ENCODE measurements at places on chromosomes 5 and 9.

DNA sequence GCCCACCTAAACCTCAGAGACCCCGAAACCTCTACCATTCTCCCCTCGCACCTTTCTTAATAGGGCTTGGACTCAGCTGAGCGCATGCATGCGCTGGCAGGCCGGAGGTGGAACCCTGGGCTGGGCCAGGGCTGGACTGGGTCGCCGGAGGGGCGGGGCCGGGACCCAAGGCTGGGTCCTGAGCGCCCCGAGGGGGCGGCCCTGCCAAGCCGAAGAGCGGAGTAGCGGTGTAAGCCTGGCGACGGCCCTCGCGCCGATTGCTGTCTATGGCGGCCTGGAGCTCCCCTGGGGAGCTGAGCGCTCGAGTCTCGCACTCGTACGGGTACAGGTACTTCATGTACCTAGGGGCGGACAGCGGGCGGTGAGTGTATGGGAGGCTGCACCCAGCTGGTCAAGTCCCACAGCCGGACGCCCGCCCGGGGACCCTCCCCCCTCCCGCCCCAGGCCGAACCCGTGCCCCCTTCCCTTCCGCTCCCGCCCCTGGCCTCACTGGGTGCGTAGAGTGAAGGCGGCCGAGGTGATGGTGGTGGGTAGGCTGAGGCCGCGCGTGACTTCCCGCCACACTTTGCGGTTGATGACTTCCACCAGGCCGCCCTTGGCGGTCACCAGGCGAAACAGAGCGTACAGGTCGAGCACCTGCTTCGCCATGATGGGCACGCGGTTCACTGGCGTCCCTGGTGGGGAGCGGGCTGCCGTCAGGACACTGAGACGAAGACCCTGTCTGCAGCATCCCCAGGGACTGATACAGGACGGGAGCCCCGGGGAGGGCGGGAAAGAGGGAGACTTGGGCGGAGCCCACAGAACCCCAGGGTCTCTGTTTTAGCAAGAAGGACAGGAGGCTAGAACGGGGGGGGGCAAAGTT is 3.3 kb upstream of the DCTN3 start:
- DNase-seq: no peak

DNA sequence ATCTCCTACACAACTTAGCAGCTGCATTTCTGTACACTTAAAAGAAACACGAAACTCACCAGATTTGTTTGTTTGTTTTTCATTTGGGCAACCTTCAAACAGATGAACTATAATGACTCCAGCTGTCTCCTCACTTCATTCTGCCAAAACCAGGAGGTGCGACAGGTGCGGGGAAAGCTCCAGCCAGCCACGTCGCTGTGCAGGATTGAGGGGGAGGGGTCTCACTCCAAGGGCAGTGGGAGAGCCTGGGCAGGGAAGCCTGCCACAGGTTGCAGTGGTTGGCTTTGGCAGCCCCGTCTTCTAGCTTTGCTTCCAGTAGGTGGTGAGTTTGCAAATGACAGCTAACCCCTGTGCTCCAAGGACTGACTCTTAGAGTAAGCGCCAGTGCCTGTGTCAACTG is 215.8 kb downstream of the CEMIP2 start:
- DNase-seq: no peak

DNA sequence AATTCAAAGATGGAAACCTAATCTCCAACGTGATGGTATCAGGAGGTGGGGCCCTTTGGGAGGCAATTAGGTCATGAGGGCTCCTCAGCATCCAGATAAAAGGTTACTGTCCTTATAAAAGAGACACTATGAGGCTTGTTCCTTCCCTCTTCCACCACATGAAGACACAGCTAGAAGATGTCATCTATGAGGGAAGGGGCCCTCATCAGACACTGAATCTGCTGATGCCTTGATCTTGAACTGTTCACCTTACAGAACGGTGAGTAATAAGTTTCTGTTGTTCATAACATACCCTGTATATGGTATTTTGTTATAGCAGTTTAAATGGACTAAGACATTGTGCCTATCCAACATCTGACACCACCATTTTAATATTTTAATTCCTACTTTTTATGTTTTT is 19.7 kb upstream of the CCNH start:
- DNase-seq: no peak

DNA sequence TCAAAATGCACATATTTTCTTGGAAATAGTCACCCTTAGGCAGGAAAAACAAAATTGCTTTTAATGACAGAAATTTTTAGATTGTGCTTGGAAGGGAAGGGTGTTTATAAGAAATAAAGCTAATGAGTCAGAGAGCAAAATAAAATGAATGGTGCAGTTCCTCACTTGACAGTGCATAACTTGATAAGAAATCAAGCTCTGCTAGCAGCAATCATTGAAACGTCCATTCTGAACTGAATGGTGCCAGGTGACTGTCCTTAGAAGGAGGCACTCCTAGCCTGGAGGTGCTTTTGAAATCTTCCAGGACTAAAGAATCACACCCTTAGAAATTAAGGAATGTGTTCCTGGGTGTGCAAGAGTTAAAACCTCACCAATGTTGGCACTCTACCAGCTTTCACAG is 202.5 kb downstream of the EFNA5 start:
- DNase-seq: no peak

GRCh38 chr5:83097689-83098231 is 20.4 kb downstream of the XRCC4 start:
- no peak for DNase-seq

DNA sequence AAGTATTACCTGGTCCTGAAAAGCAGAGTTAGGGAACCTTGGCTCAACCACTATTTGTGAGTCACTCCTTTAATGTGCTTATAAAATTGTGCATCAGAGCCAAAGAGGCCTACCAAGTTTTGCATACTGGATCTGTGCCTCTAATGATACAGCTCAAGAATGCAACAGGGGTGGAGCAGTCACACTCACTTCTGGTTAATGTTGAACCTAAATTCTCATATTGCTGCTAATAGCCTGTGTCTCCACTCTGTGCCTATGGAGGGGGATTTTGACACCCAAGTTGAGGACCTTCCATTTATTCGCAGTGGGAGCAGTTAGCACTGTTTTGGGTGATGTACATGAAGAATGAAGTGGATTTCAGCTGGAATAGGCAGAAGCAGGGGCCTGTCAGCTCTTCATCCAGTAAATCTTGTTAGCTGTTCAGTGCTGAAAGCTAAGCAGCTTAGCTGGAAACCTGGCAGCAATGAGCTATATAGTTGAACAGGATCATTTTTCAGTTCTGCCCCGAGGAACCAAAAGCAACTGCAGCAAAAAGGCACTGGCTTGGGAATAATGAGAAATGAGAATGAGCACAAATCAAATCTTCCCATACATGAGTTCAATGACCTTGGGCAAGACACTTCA is 9.7 kb downstream of the SH3TC2 start:
- DNase-seq: no peak

DNA sequence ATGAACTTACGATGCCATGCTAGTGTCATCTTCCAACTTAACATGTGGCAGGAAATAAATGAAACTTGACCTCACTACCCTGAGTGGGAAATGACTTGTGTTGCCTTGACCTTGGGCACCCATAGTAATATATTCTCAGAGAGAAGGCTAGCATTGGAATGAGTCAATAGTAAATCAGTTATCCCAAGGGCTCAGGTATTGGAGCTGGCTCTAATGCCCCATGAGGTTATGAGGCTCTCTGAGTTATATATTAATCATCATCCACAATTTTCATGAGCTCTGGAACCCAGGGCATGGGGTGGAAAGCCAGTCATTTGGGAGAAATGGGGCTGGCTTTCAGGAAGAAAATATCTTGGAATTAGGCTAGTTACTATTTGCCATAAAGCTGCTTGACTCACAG is 42.4 kb upstream of the SMIM32 start:
- no peak for DNase-seq

- no peak for DNase-seq
Measured at GRCh38 chr5:7827610-7828009, 23.3 kb downstream of the CFAP90 start.

DNA sequence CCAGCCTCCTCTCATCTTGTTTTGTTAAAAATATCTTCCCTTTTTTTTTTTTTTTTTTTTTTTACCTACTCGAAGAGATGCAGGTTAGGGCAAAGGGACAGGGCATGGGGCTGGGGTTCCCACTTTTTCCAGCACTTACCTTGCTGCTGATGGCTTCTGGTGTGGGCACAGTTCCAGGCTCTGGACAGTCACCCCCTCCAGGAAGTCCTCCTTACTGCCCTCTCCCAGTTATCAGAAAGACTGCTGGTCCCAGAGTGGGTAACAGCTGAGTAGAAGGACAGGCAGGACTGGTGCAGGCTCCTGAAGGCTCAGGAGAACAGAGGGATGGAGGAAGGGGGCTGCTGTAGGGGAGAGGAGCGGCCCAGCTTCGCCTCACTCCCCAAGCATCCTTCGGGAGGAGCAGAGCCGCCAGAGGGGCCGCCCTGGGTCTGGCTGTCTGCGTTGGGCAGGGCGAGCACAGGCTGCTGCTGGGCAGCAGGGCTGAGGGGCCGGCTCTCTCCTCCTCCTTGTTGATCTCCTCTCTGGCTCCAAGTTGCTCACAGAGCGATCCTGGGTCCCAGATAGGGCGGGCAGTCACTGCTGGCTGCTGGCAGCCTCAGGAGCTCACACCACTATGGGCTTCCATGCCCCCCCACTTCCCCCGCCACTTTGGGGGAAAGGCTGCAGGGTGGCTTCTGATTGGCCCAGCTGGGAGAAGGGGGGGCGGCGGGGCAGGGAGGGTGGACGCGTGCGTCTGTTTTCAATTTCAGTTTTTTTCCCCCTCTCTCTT is at the start of gene PDGFRB:
TSS of gene PDGFRB (minus strand) at position 588 of the 769 bp plus-strand sequence. CDS start 18,798 bp downstream, outside the sequence.
- DNase-seq: no peak

DNA sequence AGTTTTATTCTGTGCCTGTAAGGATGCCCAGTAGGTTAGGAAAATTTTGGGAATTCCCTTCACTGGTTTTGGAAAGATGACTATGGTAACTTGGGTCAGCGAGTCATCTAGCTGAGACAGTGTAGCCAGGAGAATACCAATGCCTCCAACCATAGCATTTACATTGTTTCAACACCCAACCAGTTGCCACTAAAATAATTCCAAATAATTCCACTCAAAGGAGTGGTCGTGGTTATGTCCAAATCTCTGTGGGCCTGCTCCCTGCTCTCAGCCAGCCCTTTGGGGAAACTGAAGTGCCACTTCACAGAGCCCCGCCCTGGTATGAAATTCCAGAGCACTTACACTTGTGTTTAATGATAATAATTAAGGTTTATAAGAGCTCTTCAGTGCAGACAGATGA is 310.5 kb downstream of the PLK2 start:
- no peak for DNase-seq

GRCh38 chr9:80502306-80502705 is 930.5 kb downstream of the TLE4 start:
- DNase-seq: no peak

DNA sequence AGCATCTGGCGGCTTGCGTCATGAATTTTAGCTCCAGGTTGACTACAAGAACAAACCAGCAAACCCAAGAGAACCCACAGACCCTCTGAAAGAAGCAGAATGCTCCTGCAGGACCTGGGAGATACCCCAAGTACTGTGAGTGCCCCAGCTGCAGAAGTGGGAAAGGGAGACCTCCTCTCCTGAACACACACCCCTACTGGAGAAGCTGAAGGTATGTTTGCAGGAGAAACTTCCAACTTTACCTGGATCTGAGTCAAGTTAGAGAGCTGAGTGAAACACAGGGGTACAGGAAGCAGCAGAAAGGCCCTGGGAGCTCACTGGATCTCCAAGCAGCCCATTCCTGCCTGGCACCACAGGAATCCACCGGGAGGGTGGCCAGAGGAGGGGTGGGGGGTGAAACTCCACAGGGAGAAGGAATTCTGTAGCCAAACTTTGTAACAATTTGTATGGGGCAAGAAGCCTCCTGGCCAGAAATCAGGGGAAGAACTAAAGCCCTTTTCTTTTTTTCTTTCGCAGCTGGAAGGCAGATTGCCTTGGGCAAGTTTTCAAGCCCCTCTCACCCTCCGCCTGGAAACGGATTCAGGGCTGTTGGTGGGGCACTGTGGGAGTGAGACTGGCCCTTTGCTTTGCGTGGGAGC is 576.2 kb downstream of the BNC2 start:
- DNase-seq: no peak

GRCh38 chr5:50653946-50654345 is 12.5 kb upstream of the PARP8 start:
- DNase-seq: no peak

DNA sequence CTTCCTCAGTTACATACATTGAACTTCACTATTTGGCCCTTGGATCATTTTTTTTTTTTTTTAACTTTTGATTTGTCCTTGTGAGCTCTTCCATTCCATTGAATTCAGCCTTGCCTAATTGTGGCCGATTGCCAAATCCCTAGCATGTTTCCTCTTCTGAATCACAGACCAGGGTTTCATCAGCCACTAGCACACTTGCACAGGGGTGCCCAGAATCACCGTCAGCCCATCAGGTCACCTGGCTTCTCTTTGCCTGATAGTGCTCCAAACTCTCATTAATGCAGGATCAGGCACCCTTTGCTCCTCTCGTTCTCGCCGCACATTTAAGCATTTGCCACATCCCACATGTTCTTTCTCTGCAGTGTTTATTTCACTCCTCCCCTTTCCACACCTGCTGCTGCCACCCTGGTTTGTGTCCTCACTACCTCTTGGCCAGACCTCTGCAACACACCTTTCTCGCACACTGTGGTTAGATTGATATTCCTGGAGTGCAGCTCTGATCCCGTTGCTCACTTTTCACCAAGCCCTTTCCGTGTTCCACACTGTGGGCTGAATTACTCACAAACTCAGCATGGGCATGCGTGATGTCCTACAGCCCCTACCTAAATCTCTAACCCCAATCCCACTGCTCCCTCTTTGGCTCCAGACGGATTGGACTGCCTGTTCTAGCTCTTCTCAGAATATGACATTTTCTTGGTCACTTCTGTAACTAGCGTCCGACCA is 9.8 kb downstream of the PIK3R1 start:
- DNase-seq: no peak

DNA sequence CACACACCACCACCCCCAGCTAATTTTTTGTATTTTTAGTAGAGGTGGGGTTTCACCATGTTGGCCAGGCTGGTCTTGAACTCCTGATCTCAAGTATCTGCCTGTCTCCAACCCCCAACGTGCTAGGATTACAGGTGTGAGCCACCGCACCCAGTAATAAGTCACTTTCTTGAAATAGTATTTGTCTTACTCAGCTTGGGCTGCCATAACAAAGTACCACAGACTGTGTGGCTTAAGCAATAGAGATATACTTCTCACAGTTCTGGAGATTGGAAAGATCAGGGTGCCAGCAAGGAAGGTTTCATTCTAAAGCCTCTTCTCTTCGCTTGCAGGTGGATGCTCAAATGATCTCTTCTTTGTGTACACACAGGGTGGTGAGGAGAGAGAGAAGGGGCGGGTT is 99.8 kb downstream of the ARRDC3 start:
- DNase-seq: no peak

GRCh38 chr5:135833961-135834638 is 363 bp upstream of the SLC25A48 start:
- no peak for DNase-seq

GRCh38 chr5:115858396-115858795 is 16.7 kb downstream of the AP3S1 start:
- no peak for DNase-seq

DNA sequence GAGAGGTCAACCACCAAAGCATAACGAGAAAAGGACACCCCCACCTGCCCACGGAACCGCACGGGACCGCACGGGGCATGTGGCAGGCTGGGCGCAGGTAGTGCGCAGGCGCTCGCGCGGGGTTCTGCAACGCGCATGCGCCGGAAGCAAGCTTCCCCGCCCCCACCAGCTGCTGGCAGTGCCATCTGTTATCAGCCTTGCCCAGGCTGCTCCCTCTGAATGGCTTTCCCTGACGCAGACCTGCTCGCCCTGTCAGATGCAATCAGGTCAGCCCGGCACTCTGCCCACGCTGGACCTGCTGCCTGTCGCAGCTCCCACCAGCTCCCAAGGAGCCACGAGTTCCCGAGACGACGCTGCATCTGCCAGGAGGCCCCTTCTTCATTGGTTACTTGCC is 22.8 kb downstream of the PTCH1 start:
- DNase-seq: no peak

GRCh38 chr5:160921423-160922285 is 69.6 kb upstream of the ATP10B start:
- no peak for DNase-seq
